Activated CD8-positive, alpha-beta memory T cell treated with anti-CD3 and anti-CD28 coated beads, Interleukin-2, amount 50 U/mL, for 48 hours (primary cell): ENCODE measurements at places on chromosomes 7 and 10.

DNA sequence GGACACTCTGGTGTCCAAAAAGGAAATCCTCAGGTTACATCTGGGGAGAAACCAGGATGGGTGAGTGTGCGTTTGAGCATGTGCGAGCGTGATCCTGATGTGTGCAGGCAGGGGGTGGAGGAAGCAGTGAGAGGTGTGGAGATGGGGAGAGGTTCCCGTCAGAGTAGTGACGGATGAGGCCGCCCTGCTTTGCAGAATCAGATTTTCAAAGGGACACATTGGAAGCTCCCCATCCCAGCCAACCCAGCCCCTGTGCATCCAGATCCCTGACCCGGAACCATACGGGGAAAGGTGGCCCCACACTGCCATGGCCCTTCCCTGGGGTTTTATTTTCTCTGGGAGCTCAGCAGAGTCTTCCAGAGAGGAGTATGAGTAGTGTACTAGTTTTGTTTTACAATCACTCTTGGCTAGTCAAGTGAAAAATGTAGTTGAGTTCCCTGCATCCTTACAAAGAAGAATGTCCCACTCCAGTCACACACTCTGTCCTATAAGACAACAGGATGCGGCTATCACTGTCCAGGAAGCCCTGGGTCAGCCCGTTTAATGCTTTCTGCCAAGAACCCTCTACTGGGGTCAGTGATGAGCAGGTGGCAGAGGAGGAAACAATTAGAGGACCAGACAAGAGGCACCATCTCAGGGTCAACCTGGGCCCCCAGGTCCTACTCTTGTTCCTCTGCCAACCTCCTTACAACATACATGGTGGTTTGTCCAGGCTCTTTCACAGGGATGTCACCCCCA is 46.8 kb upstream of the PDLIM1 start:
- DNase-seq, result no peak

DNA sequence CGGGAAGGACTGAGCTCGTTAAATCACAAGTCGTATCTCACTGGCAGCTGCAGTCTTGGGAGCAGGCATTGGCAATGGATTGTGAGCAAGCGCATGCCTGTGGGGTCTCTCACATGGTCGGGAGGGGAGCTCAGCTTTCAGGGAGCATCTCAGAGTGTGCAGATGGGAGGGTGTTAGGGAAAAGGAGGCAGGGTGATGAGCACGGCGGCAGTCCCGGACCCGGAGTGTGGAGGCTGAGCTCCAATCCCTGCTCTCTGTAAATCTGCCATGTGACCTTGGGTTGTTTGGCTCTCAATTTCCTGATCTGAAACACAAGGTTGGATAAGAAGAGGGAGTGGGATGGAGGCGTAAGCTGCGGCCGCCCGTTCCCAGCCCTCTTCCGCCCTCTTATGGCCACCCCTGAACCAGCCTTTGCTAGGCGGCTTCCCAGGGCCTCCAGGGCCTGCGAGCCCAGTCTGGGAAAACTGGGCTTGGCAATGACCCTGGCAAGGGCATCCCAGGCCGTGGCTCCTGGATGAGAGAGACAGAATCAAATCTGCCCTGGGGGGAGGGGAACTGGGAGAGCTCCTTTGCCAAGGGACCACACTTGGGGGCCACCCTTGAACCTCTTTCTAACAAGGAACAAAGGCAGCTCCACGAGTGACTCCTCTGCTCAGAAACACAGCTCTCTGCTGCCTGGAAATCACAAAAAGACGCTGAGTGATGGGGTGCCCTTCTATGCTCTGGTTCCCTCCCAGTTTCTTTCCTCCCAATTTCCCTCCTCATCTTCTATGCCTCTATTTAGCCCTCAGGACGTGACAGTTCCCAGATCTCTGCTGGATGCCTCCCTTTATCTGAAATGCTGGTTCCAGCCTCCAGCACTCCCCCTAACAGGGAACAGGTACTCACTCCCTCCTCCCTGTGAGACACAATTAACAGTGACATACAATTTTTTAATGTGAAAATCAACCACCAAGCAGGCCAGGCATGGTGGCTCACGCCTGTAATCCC is 41.7 kb upstream of the LOXL4 start:
- peak; percentile 60 for DNase-seq

GRCh38 chr7:45080958-45081669 is 7.7 kb downstream of the NACAD start:
- no peak for DNase-seq

GRCh38 chr10:101453318-101453717 is 99.4 kb downstream of the BTRC start:
- DNase-seq, result no peak

- DNase-seq, result no peak
These were observed 185.9 kb upstream of the ASAH2 start for GRCh38 chr10:50437248-50437647.

DNA sequence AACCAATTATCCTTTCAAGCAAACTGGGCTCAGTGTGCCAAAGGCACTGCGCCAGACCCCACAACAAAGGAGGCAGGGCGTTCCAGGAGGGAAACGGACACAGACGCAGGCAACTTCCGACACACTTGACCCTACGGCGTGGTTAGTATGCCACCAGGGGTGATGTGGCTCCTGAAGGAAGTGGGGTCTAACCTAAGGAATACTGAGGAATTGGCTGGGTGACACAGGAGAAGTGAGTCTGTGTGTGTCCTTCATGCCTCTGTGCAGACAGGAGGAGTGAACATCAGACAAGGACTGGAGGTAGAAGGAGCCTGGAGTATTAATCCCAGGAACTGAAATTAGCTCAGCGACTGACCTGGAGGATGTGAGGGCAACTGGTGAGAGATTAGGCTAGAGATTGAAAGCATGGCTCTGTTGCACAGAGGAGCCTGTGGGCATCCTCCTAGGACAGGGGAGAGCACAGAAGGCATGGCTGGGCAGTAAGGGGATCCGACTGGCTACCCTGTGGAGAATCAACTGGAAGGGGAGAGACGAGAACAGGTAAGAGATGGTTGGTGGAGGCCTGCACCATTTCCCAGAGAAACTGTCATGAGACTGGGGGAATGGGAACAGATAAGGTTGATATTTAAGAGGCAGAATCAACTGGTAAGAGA is 27.8 kb downstream of the GSDME start:
- no peak for DNase-seq

- DNase-seq, result no peak
These were observed 223.0 kb downstream of the SORCS1 start for GRCh38 chr10:106941297-106942034.

GRCh38 chr7:7577888-7578287 is 11.2 kb downstream of the MIOS start:
- no peak for DNase-seq

- no peak for DNase-seq
These were observed 42.8 kb downstream of the TBXAS1 start for GRCh38 chr7:139871820-139872219.
